ENCODE measurements at places on chromosomes 6 and 20.
A peak's percentile ranks its signal among the peaks of the same experiment; 100 is the strongest.

DNA sequence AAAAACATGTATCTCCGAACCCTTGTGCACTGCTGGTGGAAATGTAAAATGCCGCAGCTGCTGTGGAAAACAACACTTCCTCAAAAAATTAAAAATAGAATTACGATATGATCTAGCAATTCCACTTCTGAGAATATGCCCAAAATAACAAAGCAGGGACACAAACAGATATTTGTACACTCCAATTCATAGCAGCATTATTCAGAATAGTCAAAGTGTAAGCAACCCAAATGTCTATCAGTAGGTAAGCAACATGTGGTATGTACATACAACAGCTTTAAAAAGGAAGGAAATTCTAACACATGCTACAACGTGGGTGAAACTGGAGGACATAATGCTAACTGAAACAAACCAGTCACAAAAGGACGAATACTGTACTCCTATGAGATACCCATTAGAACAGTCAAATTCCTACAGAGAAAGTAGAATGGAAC, 5.7 kb upstream of the RAB5IF start:
- no peak for DNase-seq

DNA sequence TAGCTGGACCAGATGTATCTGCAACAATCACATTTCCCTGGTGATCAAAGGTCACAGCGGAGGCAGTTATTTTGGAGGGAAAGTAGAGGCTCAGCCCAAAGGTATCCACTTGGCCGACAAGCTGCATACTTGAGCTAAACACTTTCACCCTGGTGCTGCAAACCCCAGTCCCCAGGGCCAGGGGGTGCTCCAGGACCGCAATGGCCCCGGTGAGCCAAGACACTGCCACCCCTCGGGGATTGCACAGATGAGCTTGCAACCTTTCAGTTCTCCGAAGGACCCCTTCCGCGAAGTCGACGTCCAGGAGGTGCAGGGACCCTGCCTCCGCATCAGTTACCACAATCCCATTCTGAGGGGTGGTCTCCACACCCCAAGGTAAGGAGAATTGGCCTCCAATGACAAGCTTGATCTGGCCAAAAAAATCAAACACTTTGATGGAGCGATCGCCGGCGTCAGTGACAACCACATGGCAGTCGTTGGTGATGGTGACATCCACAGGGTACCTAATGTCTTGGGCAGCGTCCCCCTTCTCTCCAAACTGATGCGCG, 823 bp downstream of the NHLRC1 start:
- peak; percentile 32 for DNase-seq

DNA sequence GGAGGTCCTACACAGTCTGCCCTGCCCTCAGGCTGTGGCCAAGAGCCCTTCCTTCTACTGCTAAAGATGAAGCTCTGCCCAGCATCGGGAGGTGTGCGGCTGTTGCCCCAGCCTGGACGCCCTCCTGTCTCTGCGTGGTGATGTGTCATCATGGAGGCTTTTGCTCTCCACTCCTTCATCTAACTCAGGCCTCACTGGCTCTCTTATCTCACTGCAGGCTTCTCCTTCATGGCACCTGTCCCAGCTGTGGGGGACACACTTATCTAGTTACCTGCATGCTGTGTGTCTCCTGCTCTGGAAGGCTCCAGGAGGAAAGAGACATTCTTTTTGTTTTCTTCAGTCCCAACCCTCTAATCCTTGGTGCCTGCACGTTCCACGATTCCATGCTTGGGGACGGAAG, 89.1 kb downstream of the PSMG4 start:
- no peak for DNase-seq

DNA sequence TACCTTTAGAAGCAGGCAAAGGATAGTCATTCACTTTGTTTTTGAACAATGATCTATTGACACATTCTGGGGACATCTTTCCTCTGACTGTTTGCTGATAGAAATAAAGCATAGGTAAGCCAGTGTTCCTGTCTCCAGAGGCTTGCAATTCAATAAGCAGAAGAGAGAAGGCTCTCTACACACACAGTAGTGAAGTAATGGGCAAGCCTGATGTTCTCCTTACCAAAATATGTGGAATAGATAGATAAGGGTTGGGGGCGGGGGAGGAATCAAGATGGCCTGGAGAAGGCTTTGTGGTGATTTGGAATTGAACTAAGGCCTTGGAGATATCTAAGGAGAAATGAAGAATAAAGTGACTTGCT, 27.3 kb downstream of the PAQR8 start:
- DNase-seq, result no peak

GRCh38 chr6:32741031-32741960, at the start of gene HLA-DQA2:
Gene HLA-DQA2, plus strand, starts transcription at chr6:32741391. Its CDS starts 53 bp downstream, at chr6:32741444.
- DNase-seq, result peak; percentile 12

DNA sequence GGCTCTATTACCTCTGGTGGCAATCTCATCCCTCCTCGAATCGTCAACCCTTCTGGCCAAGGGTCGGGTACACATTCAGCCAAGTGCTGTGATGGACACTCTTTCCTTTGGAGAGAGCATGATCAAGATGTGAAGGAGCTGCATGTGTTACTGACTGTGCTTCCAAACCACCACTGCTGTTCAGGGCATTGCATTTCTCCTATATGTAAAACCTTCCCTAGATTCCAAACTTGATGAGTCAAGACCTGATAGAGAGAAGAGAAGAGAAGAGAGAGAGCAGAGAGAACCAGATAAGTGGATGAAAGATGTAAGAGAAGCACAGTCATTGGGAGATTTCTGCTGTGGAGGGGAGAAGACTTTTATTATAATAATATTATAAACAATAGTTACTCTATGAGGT, 162.2 kb downstream of the KCNQ5 start:
- no peak for DNase-seq

DNA sequence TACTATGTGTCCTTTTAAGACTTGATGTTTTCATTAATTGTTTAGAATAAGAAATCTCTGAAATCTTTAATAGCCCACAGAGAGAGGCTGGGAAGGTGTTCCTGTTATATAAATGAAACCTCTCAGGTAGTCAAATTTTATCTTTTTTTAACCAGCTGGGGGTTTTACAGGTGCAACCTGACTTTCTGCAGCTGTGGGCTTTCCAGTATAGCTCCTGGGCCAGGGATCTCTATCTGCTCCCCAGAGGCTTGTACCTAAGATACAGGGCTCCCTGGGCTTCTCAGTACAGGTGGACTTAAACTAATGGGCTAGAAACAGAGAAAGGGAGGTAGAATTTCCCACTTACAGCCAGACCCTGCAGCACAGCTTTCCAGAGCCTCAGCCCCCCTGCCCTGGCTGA, 49.4 kb downstream of the HLA-C start:
- DNase-seq, result no peak

- no peak for DNase-seq
Observed at GRCh38 chr6:123393331-123393730, 243.4 kb downstream of the TRDN start.

DNA sequence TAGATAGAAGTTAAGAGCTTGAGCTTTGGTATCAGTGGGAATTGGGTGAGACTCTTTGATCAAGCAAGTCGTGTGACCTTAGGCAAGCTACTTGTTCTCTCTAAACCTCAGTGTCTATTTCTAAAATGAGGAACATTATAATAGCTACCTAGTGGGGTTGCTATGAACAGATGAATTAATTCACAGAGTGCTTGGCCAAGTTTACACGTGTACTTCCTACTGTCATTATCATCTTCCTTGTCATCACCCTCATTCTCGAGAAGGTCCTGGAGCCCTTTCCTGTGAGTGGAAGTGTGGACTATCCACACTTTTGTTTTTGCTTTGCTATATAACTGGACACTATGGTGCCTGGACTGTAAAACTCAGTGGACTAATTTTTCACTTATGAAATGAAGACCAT, 64.0 kb downstream of the BCKDHB start:
- no peak for DNase-seq

DNA sequence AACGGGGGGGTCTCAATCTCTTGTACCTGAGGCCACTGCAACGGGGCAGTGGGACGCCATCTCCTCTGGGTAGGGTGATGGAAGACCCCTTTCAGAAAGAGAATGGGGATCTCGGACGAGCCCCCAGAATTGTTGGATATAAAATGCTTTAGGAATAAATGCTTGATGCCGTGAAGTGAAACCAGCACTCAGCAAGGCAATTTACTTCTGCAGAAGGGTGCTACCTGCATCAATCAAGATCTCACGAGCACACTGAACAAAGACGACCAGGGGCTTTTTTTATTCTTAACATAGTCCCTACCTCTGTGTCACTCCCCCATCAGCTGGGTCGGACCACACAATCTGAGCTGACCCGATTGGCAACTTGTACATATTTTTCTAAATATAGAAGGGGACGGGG, 203.6 kb upstream of the TBX18 start:
- DNase-seq, result no peak

DNA sequence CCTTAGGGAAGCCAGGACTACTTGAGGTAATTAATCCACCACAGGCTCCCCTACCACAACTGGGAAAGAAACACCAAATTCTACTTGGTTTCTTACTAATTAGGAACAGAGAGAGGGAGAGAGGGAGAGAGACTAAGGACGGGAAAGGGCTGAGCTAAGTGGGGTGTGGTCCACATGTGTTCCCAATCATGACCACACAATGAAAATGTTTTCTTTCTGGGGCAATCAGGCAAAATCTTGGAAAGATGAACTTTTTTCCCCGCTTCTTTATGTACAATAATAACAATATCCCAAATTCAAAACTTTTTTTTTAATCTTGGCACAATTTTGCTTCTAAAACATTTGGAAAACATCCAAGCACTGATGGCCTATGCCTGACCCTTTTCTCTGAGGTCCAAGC, 734.4 kb downstream of the MAFB start:
- no peak for DNase-seq

GRCh38 chr6:114361036-114361435, 18.2 kb upstream of the HS3ST5 start:
- no peak for DNase-seq

- peak; percentile 53 for DNase-seq
Observed at GRCh38 chr6:90294614-90294988, 2.0 kb downstream of the BACH2 start.

GRCh38 chr6:84082689-84083265, 49.2 kb downstream of the MRAP2 start:
- DNase-seq, result no peak

GRCh38 chr20:14711652-14712051, 374.2 kb upstream of the FLRT3 start:
- DNase-seq, result no peak

DNA sequence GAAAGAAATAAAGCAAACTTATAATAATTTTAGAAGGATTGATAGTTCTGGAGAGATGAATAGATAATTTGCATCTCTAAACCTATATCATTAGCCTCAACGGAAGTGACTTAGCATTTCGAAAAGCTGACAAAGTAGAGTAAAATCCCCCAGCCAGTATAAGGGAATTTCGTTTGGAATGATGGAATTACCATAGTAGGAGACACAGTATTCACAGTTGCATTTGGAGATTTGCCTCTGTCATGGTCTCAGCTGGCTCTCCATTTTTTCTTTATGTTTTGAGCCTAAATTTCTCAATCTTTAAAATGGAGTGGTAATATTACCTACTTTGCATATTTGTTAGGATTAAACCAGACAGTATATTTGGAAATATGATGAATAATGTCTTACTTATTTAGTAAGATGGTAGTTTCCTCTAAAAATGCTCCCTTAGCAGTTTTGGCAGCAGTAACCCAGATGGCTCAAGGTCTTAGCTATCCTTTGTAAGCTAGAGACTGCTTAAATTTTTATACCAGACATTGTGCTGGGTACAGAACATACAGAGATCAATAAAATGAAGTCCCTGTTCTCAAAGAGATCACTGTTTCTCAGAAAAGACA, 58.2 kb downstream of the SMAP1 start:
- DNase-seq, result no peak

- no peak for DNase-seq
Observed at GRCh38 chr20:47479506-47479905, 22.2 kb upstream of the NCOA3 start.

DNA sequence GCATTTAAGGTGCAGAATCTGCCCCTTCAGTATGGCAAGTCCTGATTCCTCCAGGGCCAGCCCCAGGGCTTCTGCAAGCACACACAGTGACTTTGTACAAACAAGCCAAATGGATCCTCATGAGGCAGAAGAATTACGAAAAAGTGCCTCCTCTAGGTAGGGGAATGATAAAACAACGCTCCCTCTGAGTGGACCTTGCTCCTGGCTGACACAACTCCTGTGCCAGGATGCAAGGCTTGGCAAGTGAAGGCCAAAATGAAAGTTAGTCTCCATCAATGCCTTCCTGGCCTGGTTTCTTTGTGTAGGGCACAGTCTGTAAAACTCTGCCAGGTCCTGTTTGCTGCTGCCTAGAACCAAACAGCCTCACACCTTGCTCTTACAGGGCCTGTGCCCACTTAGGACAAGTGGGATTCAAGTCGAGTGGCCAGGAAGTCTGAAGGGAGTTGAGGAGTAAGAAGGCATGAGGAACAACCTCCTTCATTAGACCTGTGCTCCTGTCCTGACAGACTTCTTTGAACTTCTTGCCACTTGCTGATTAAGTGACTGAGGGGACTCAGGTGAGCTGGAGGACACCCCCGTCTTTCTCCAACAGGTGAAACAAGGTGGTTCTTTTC, 417.1 kb downstream of the CDC5L start:
- no peak for DNase-seq

DNA sequence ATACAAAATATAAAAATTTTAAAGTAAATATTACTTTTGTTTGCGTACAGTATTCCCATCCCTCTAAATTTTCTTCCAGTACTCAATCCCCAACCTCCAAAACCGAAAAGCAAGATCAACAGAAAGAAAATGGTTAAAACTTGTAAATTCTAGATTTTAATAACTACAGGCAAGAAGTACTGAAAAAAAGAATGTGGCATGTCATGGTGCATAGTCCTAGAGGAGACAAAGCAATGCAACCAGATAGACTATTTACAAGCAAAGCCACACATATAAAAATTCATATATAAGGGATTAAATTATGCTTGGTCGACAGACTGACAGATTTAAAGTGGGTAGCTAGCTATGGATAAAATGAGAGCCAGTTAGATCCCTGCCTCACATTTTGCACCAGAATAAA, 56.5 kb upstream of the HFE start:
- DNase-seq, result no peak

DNA sequence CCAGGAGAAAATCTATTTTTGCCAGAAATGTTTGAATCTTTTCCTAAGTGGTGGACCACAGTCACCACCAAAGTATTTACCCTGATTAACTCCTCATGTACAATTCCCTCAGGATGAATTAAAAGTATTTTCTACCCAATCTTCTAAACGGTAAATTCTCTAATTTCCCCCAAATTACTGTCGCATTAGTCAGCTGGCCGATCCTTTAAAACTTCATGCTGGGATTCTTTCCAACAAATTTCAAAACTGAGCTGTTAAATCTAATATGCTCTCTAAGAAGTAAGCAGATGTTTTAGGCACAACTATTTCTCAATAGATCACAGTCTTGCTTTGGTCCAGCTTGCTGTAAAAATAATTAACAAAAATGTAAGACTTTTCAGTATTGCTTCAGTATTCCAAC, 447.2 kb downstream of the FRK start:
- no peak for DNase-seq

GRCh38 chr6:54094293-54094692, 16.9 kb upstream of the MLIP start:
- no peak for DNase-seq

- no peak for DNase-seq
Observed at GRCh38 chr20:49539481-49540231, 28.3 kb downstream of the PTGIS start.

DNA sequence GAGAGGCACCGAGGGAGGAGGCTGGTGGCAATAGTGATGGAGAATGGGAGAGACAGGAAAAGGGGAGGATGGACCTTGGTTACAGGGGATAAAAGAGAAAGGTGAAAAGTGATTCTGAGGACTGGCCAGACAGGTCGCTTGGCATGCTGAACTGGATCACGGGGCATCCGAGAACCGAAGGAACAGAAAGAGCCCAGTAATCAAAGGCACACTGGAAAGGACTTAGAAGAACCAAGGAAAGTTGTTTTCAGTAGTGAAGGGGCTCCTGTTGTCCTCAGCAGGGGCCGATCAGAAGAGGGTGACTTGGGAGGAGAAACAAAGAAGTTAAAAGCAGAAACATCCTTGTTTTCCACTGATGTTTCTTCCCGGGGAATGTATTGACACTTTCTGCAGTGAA, 18.9 kb downstream of the SYTL3 start:
- DNase-seq, result no peak
